ENCODE measurements at places on chromosomes 3 and 15.

DNA sequence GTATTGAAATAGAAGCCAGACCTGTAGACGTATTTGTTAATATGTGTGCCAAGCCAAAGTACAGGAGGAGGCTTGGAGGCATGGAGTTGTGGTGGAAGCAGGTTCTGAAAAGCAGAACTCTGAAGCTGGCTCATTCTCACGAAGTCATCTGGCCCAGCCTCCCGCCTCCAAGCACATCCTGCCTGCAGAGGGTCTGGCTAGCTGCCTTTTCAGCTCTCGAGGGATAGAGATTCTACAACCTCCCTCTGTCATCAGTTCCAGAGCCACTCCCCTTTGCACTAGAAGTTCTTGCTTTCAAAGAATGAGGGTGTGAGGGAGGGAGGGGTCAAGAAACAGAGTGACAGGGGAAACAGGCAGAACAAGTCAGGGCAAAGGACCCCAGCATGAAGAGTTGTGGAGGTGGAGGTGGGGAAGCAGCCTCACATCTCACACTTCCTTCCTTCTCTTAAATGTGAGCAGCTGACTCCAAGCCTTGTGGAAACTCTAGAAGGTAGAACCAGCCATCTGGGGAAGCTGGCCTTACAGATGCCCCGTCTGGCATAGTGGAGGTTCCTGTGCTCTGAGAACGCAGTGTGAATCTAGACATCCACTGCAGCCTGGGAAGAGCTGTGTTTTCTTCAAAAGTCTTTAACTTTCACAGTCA, 95.3 kb downstream of the SLC49A4 start:
- peak; percentile 90 for DNase-seq

- DNase-seq, result no peak
Observed at GRCh38 chr3:34068505-34068904, 270.1 kb downstream of the PDCD6IP start.

DNA sequence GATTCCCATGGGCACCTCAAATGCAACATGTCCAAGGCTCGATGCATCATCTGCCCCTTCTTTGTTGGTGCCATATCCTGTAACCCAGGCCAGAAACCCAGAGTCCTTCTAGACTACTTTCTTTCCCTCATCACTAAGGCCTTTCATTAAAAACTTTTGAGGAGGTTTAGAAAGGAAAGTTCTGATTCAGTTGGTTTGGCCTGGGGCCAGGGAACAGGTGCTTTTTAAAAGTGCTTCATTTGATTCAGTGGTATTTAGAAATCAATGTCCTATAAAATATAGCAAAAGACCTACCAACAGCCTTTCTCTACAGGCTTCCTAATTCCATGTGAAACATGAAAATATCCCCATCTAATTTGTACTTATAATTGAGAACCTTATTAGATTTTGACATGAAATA, 341.9 kb upstream of the RORA start:
- DNase-seq, result no peak

DNA sequence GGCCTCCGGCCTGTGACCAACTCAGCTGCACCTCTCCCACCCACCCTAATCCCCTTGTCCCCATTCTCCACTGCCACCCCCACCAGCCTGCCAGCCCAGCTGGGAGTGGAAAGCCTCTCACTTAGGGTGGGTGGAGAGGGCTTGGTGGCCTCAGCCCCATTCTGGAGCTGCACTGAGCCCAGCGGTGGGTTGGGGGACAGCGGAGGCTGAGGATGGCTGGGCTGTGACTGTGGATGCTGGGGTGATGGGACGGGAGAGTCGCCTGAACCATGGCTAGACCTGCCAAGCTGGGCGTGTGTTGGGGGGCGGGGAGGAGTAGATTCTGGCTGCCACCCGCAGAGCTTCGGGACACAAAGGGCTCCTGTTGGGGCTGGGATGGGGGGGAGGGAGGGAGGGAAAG, 1.8 kb downstream of the CLCN2 start:
- DNase-seq, result no peak

GRCh38 chr3:42979044-42979972, at the start of gene GASK1A:
GASK1A (plus strand) TSS chr3:42979311; CDS start chr3:42979643, 332 bp downstream.
- no peak for DNase-seq

DNA sequence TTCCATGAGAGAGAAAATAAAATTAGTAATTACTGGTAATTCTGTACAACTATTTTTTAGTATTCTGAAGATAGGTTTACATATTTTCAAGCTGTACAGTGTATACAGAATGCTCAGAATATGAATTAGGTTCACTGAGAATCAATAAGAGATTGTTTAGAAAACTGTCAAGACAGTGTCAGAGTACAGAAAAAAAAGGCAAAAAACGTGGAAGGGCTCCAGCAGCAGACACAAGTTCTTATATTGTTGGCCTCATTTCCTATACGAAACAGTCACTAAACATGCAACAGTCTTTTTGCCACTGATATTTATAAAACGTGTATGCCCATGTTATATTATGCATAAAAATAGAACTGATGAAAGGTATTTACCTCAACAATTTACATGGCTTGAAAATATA, 103.9 kb downstream of the ISL2 start:
- no peak for DNase-seq
